CD4-positive, CD25-positive, alpha-beta regulatory T cell (primary cell): ENCODE measurements at places on chromosomes 13 and 19. TPM values are rescaled to one million over a fixed set of nuclear protein-coding genes. Genes with fewer than 3 reads are reported as not detected.
A peak's percentile ranks its signal among the peaks of the same experiment; 100 is the strongest.

GRCh38 chr19:6014551-6015135 lies 36.7 kb upstream of the RANBP3 start:
- DNase-seq = no peak

The ZSCAN4 gene
- polyA plus RNA-seq = not detected

The CLDN10 gene
- polyA plus RNA-seq = not detected

DNA sequence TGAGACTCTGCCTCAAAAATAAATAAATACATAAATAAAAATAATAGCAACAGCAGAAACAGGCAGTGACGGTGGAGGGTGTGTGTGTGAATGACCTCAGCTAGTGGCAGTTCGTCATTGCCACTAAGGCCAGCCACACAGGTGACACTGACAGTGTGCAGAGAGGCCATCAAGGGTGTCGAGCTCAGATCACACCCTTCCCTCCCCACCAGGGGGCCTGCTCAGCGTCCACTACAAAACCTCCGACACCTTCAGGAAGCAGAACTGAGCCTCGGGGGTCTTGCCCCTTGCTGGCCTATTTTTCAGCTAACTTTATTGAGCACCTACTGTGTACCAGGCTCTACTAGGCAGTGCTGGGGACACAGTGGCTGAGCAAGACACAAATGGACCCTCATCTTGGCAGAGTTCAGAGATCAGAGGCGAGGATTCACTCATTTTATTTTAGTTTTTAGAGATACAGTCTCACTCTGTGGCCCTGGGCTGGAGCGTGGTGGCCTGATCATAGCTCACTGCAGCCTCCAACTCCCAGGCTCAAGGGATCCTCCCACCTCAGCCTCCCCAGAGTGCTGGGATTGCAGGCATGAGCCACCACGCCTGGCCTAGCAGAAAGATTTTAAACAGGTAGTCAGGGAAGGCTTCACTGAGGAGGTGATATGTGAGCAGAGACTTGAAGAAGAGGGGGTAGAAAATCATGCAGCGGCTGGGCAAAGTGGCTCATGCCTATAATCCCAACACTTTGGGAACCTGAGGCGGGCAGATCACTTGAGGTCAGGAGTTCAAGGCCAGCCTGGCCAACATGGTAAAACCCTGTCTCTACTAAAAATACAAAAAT lies 30.3 kb upstream of the SEMA6B start:
- peak; percentile 13 for DNase-seq

GRCh38 chr13:76851961-76852360 lies 34.2 kb downstream of the KCTD12 start:
- DNase-seq = no peak

DNA sequence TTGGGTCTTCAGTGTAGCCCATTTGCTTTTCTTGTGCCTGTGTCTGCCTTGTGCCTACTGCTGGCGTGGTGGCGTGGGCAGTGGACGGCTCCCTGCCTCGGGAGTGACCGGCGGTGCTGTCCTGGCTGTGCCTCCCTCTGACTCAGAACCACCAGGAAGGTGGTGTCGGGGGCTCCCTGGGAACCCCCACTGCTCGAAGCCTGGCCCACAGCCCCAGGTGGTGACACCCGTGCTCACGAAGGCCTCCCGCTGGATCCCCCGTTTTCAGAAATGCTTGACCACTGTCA lies 5.1 kb upstream of the AMH start:
- no peak for DNase-seq
